Activated CD8-positive, alpha-beta memory T cell treated with anti-CD3 and anti-CD28 coated beads, Interleukin-2, amount 10 ng/mL, durations not matched to agents 7 days and 5 days (primary cell): ENCODE measurements at places on chromosomes 11 and 22. TPM values are rescaled to one million over a fixed set of nuclear protein-coding genes. Genes with fewer than 3 reads are reported as not detected.

GRCh38 chr11:126282361-126282735 lies 545 bp upstream of the TIRAP start:
- peak; percentile 55 for DNase-seq

GRCh38 chr22:31346255-31346732 lies at the start of gene PATZ1:
Gene PATZ1, minus strand, starts transcription at chr22:31346346. Its CDS starts 744 bp downstream, at chr22:31345602.
- peak; percentile 90 for DNase-seq

DNA sequence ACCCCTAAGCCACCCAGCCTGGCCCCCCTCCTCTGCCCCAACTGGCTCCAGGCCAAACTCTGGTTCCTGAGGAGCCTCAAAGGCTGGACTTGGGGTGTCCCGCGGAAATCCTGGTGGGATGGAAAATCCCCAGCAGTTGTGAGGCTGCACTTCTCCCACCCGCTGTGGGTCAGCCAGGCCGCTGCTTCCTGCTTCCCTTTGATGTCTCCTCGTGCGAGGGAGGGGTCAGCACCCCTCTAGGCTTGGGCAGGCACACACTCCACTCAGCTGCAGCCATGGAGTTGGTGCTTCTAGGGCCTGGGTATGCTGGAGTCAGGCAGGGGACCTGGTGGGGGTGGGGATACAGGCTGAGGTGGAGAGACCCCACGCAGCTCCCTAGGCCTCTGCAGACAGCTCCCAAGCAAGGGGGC lies 12.0 kb downstream of the KCNQ1OT1 start:
- no peak for DNase-seq

DNA sequence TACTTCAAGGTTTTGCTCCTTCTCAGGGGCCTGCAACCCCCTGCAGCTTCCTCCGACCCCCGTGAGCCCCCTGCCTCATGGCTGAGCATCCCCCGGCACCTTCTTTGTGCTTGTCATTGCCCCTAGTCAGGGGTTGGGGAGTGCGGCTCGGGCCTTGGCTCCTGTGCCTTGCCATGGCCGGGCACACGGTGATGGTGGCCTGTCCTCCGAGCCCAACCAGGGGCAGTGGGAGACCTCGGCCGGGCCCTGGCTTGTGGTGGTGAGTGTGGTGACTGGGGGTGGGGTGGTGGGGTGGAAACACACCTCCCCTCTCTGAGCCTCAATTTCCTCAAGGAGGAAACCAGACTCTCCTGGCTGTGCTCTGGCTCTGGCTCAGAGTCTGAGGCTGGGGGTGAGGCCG lies 1.5 kb upstream of the MRGPRG start:
- peak; percentile 33 for DNase-seq

- no peak for DNase-seq
Measured at GRCh38 chr22:43953988-43954785, 1.1 kb upstream of the SAMM50 start.

DNA sequence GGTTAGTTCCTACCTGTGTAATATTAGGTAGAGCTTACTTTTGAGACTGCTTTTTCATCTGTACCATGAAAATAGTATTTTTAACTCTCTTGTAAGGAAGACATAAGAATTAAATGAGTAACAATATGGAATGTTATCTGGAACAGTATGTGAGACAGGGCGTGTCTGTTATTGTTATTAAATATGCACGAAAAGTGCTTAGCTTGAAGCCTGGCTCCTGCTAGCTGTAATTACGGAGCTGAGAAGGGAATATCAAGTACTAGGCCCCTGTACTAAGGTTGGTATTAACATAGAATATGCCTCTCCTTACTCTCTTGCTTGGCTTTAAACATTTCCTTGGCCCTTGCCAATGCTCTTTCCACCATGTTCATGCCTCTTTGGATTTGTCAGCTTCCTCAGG lies 194.0 kb downstream of the FAM76B start:
- no peak for DNase-seq

- peak; percentile 63 for DNase-seq
Measured at GRCh38 chr11:35390737-35391682, 28.3 kb downstream of the SLC1A2 start.

GRCh38 chr22:45103756-45104155 lies 60.0 kb upstream of the NUP50 start:
- DNase-seq = no peak

- peak; percentile 86 for DNase-seq
Measured at GRCh38 chr22:37623075-37624016, 14.7 kb downstream of the GGA1 start.

GRCh38 chr22:44360306-44360667 lies 47.5 kb upstream of the SHISAL1 start:
- DNase-seq = no peak

DNA sequence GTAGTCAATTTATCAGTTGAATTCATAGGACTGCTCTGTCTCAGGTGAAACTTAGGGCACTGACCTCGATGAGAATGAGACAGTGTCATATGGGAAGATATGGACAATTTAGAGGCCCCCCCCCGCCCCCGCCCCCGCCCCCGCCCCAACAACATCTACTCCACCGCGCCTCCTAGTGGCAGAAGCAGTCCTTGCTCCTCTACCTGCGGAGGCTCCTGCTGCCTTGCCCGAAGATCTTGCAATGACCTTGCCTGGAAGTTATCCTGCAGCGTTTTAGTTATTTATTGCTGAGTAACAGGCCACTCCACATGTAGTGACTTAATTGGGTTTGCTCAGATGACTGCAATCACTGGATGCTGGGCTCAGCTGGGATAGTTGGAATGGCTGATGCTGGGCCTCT lies 15.2 kb downstream of the SERPINH1 start:
- peak; percentile 56 for DNase-seq

- DNase-seq = no peak
Measured at GRCh38 chr11:35650006-35650405, 12.6 kb upstream of the TRIM44 start.

The MAPK11 gene
- total RNA-seq = 18.5 TPM

The MAJIN gene
- total RNA-seq = not detected

The INS gene
- not detected for total RNA-seq

The YPEL1 gene
- 7.2 TPM for total RNA-seq

The CCDC88B gene
- total RNA-seq = 152 TPM
